ENCODE measurements at places on chromosomes 6 and 20.

- DNase-seq = no peak
Measured at GRCh38 chr6:127606131-127606562, 29.2 kb downstream of the C6orf58 start.

- DNase-seq = no peak
Measured at GRCh38 chr6:112218563-112218962, 35.8 kb downstream of the LAMA4 start.

DNA sequence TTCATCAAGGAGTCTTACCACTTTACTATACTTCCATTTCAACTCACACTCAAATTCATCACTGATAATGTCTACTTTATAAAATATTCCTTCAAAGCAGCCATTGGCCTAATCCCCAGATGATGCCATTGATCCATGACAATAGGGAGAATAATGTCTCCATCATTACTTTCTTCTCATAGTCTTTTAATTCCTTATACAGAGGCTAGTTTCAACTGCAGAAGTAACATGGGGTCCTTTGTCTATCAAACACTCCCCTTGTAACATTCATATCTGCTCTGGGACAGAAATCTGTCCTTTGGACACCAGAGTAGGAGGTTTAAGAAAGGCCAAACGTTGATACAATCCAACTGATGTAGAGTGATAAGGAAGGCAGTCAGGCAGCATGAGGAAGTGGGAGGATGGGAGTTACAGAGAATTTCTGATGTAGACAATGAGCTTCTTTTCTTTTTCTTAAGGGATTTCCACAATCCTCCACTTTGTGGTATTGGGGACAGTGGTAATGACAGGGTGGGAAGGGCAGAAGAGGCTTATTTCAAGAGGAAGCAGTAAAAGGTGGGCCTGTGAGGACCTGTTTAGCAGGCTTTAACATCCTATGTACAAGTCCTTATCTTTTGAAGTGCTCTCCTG is 18.9 kb upstream of the HLA-DOA start:
- no peak for DNase-seq

DNA sequence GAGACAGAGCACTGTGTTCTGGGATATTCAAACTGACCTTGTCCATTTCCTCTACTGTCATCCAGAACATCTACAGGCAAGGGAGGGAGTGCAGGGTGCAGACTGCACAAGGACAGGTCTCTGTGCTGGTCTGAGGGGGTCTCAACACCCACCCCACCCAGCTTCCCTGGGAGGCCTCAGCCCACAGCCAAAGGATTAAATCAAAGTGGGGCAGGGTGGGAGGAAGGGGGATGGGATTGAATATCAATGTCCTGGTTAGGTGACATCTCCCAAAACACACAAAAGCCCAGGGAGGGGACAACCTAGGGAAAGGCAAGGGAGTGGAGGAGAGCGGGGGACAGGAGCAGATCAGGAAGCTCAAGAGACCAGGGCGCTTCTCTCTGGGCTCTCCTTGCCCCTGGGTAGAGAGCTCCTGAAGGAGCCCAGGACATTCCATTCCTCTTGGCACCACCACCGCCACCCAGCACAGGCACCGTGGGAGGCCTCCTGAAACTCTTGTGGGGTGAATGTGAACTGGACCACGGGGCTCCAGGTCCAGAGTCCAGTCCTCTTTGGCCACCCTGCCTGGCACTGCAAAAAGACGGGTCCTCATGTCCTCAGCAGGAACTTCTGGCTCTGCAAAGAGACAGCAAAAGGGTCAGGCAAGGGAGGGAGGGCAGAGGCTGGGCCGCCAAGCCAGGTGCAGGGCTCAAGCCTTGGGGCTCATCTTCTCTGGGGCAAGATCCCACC is 73.9 kb downstream of the JPH2 start:
- no peak for DNase-seq

GRCh38 chr6:100568255-100568654 is 103.5 kb upstream of the SIM1 start:
- no peak for DNase-seq

GRCh38 chr6:15877231-15877630 is 214.4 kb upstream of the DTNBP1 start:
- no peak for DNase-seq

Data from stimulated activated CD8-positive, alpha-beta memory T cell treated with anti-CD3 and anti-CD28 coated beads, Interleukin-4, amount 100 ng/mL, for 1 hour (primary cell).